ENCODE measurements at places on chromosomes 1 and 21. TPM values are rescaled to one million over a fixed set of nuclear protein-coding genes. Genes with fewer than 3 reads are reported as not detected.

- DNase-seq: no peak
Observed at GRCh38 chr1:94096797-94097549, 24.0 kb downstream of the ABCA4 start.

DNA sequence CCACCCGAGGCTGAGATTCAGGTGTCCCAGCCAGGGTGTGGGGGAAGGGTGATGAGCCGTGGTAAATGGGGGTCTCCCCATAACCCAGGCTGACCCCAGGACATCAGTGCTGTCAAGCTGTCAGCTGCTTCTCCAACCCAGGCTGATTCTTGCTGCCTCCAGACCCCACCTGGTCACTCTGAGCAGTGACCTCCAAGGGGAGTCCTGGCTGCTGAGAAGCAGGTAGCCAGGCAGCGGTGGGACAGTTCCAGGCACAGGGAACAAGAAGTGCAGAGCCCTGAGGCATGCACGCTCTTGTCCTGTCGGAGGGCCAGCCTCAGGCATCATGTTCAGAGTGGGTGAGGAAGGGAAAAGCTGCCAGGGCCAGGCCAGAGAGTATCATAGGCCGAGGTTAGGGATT lies 1.1 kb downstream of the ESPN start:
- no peak for DNase-seq

DNA sequence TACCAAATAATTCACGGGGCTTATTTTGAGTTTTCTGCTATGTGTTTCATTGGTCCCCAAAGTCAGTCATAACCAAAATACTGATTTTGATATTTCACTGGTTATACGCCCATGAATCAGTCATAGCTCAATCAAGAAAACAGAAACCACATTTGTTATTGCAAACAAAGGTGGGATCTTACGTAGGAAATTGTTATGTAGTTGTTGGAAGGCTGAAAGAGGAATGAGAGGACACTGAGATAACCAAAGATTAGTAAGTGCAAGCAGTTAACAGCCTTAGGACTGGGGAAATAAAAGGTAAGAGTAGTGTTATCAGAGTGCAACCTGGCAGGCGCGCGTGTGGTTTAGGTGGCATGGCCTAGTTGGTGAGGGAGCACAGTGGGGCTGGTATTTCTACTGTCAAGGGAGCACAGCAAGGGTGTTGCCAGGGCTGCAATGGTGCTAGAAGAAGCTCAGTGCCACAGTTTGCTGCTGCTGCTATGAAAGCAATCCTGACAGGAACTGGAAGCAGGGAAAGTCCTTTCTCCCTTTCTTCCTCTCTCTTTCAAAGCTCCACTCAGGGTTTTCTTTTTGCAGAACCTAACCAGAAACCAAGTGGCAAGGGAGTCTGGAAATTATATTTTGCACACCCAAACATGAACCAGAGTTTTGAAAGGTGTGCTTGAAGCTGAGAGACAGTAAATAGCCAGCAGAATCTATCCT lies 33.7 kb downstream of the RTCA start:
- DNase-seq: no peak

GRCh38 chr1:58818075-58818474 lies 34.2 kb upstream of the JUN start:
- DNase-seq: no peak

GRCh38 chr1:235504122-235504493 lies at the start of gene B3GALNT2:
Gene B3GALNT2 (minus strand): TSS chr1:235504452. CDS start chr1:235504252, 200 bp downstream.
- no peak for DNase-seq

GRCh38 chr21:27047283-27047657 lies 80.4 kb upstream of the ADAMTS5 start:
- no peak for DNase-seq

Gene PSMG1
- 102 TPM for total RNA-seq

GRCh38 chr21:14591882-14592281 lies 45.8 kb upstream of the SAMSN1 start:
- DNase-seq: no peak

DNA sequence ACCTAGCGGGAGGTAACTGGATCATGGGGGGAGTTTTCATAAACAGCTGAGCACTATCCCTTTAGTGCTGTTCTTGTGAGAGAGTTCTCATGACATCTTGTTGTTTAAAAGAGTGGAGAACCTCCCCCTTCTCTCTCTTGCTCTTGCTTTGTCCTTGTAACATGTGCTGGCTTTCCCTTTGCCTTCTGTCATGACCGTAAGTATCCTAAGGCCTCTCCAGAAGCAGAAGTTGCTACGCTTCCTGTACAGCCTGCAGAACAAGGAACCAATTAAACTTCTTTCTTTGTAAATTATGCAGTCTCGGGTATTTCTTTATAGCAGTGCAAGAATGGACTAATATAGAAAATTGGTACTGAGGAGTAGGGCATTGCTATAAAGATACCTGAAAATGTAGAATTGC lies 515.6 kb downstream of the NEGR1 start:
- no peak for DNase-seq

Gene CD84
- total RNA-seq: 16.3 TPM

Gene TESK2
- 1.4 TPM for total RNA-seq

DNA sequence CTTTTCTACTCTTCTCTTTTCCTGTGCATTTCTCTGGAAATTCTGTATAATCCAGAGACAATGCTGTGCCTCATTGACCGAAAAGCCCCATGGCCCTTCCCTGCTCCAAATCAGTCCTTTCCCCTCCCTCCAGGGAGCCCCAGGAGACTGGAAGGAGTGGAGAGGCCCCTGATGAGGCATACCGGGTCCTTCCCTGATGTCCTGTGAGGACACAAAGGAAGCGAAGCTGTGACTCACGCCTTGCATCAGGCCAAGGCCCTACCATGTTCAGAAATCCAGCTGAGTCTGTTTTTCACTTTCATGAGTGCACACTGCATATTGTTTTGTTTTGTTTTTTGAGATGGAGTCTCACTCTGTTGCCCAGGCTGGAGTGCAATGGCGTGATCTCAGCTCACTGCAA lies 38.7 kb upstream of the BECN2 start:
- DNase-seq: no peak

DNA sequence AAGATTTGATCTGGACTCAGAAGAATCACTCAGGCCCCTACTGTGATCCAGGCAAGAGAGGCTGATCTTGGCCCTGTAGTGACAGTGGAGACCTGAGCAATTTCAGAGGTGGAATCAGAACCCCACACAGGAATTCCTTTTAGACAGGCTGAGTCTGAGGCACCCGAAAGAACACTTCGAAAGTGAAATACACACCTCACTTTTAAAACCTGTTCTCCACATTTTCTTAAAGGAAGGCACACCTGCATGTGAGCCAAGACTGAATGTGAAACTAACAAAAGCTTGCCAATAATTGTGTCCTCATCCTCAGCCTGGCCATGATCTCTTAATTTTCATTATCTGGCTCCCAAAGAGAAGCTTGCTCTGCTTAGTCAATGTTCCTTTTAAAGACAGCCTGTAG lies 32.2 kb downstream of the SIPA1L2 start:
- no peak for DNase-seq

Gene LAMC1
- 0.49 TPM for total RNA-seq

Gene PCAT6
- total RNA-seq: 1.1 TPM

DNA sequence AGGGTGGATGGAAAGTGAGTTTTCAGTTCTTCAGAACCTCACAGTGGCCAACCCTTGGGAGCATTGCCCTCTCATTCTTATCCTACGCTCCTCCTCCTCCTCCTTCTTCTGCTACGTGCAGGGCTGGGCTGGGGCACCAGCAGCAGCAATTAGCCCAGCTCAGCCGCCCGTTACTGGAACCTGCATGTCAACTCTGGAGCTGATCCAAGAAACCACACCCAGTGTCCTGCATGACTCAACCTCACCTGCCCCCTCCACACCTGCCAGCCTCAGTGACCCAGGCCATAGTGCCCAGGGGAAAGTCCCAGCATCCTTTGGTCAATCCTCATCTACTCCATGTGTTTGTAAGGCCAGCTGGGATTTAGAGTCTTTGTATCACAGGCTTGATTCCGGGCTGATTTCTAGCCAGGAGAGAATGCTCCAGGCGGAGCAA lies 12.6 kb downstream of the ELF3 start:
- DNase-seq: no peak

GRCh38 chr1:159799446-159799985 lies 2.6 kb upstream of the FCRL6 start:
- DNase-seq: no peak

Gene WDR64
- not detected for total RNA-seq

Gene COPA
- total RNA-seq: 126 TPM

Gene CNTN2
- not detected for total RNA-seq

DNA sequence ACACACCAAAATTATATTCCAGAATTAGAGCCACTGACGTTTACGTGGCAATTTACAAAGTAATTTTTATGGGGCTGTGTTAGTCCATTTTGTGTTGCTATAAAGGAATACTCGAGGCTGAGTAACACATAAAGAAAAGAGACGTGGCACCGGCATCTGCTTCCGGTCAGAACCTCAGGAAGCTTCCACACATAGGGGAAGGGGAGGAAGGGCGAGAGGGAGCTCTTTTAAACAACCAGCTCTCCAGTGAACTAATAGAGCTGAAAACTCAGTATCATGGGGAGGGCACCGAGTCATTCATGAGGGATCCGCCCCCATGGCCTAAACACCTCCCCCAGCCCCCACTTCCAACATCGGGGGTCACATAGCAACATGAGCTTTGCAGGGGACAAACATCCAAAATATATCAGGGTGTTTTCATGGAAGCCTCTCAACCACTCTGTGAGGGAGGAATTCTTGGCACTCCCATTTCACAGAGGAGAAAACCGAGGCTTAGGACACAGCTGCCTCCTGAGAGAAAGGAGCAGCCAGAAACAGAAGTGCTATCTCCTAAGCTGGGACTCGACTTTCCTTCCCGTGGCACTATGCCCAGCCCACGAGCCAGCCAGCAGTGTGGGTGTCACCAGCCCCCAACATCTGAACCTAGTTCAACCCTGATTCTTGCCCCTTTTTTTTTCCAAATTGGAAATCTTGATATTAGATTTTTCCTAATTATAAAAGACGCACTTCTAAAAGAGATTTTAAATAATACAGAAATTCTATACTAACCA lies 29.2 kb downstream of the MIS18A start:
- DNase-seq: no peak

Gene LCA5L
- not detected for total RNA-seq

Gene TTLL10
- total RNA-seq: 0.15 TPM

Gene FCAMR
- not detected for total RNA-seq

Gene S100A6
- 154 TPM for total RNA-seq

Gene MX2
- 8.2 TPM for total RNA-seq

DNA sequence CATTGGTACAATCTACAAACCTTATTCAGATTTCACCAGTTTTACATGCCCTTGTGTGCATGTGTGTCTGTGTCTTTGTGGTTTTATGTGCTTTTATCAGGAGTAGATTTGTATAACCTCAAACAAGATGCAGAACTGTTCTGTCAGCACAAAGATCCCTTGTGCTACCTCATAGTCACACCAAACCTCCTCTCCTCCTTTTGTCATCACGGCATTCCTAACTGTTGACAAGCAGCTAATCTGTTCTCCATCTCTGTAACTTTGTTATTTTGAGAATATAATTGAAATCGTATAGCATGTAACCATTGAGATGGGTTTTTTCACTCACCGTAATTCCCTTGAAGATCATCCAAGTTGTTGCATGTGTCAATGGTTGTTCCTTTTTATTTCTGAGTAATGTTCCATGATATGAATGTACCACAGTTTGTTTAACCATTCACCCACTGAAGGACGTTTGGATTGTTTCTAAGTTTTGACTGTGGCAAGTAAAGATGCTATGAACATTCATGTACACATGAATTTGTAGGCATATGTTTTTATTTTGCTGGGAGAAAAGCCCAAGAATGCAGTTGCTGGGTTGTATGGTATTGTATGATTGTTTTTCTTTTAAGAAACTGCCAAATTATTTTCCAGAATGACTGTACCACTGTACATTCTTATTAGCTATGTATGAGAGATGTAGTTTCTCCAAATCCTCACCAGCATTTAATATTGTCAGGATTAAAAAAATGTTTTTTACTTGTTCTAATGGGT lies 78.1 kb upstream of the B3GALT2 start:
- DNase-seq: no peak

DNA sequence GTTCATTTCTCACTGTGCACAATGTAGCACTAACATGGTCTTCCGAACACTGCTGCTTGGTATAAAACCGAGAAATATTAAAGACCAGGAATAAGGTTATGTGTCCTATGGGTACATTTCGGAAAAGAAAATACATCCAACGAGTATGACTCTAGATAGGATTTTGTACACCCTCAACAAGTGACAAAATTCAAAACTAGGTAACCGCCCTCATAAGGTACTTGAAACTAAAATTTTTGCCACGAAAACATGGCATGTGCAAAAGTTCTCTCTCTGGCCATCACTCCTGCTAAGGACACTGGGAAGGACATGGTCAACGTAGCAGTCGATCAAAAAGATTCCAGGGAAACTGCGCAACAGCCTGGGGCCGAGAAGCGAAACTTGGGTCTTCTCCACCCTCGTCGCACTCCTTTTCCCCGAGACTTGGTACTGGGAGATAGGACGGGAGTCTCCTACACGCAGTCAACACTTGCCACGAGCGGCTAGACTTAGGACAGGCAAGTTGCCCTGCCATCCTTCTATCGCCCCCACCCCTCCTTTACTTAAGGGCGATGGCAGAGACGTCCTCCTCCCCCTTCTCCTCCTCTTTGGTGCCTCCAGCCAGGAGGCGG lies 338 bp upstream of the TOR1AIP1 start:
- no peak for DNase-seq

Gene C1orf87
- total RNA-seq: not detected

- no peak for DNase-seq
Observed at GRCh38 chr1:83512373-83513193, 486.3 kb downstream of the TTLL7 start.

- no peak for DNase-seq
Observed at GRCh38 chr1:165958306-165958705, 130.9 kb downstream of the UCK2 start.

Gene PPFIA4
- total RNA-seq: 14.9 TPM

- no peak for DNase-seq
Observed at GRCh38 chr1:75723989-75724471, 479 bp upstream of the ACADM start.

DNA sequence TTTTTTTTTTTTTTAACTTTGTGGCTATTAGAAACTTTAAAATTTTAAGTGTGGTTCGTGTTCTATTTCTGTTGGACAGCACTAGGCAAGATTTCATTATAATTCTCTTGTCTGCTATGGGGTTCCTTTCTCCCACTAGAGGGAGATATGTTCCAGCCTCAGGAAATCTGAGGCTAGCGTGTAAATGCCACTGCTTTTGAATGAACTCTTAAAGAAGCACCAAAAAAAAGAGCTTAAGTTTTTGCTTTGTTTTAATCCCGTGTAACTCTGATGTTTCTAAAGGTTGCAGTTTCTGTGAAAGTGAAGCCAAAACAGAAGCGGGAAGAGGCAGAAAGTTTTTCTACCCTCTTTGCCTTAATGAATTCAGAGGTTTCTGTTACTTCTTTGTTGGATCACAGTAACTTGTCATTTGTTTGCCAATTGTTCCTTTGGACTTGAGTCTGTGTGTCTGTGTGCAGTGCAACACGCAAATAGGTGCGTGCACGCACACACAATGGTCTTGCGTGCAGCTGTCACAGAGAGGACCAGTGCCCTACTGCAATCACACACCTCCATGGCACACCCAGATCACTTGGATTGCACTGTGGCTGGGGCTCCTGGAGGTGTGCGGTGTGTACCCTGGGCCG lies 32.3 kb downstream of the HHAT start:
- no peak for DNase-seq

Gene KCNE2
- total RNA-seq: not detected

Gene EFNA3
- total RNA-seq: 3.0 TPM

GRCh38 chr1:11736746-11737639 lies 1.1 kb downstream of the AGTRAP start:
- DNase-seq: peak; percentile 38
